Forelimb muscle (tissue), 1 donor: ENCODE measurements at places on chromosomes 2 and 18. TPM values are rescaled to one million over a fixed set of nuclear protein-coding genes. Genes with fewer than 3 reads are reported as not detected.

DNA sequence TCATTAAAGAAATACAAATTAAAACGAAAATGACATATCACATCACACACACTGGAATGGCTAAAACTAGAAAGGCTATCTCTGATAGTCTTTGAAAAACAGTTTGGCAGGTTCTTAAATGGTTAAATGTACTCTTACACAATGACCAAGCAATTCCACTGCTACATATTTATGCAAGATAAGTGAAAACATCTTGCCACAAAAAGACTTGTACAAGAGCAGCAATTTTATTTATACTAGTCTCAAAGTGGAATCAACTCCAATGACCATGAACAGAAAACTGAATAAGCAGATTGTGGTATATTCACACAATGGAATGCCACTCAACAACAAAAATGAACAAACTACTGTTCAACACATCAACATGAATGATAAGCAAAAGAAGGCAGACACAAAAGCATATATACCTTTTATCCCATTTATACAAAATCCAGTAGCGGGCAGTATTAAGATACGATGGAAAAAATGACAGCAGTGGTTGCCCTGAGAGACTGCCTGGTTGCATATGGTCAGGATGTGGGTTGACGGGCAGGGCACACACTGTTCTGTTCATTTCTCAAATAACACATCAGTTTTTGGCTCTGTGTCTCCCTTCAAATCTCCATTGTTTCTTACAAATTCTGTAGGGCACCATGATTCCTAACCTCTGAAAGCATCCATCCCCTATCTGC lies 25.4 kb downstream of the SP100 start:
- no peak for DNase-seq

MYCN gene
- 5.5 TPM for polyA plus RNA-seq

KCNK3 gene
- 1.6 TPM for polyA plus RNA-seq

GRCh38 chr2:140091926-140092325 lies 1311.7 kb upstream of the NXPH2 start:
- no peak for DNase-seq

GRCh38 chr2:212489719-212490346 lies 48.8 kb downstream of the ERBB4 start:
- DNase-seq: no peak

COL3A1 gene
- 5,317 TPM for polyA plus RNA-seq

ITGB6 gene
- polyA plus RNA-seq: 47.9 TPM

GRCh38 chr2:180033993-180034894 lies 27.1 kb upstream of the CWC22 start:
- no peak for DNase-seq

CDKL4 gene
- polyA plus RNA-seq: not detected

CRYGD gene
- polyA plus RNA-seq: not detected

TWIST2 gene
- polyA plus RNA-seq: 5.5 TPM

TXNL4A gene
- polyA plus RNA-seq: 82.3 TPM

STON1 gene
- 8.1 TPM for polyA plus RNA-seq

DCC gene
- 0.09 TPM for polyA plus RNA-seq

DNA sequence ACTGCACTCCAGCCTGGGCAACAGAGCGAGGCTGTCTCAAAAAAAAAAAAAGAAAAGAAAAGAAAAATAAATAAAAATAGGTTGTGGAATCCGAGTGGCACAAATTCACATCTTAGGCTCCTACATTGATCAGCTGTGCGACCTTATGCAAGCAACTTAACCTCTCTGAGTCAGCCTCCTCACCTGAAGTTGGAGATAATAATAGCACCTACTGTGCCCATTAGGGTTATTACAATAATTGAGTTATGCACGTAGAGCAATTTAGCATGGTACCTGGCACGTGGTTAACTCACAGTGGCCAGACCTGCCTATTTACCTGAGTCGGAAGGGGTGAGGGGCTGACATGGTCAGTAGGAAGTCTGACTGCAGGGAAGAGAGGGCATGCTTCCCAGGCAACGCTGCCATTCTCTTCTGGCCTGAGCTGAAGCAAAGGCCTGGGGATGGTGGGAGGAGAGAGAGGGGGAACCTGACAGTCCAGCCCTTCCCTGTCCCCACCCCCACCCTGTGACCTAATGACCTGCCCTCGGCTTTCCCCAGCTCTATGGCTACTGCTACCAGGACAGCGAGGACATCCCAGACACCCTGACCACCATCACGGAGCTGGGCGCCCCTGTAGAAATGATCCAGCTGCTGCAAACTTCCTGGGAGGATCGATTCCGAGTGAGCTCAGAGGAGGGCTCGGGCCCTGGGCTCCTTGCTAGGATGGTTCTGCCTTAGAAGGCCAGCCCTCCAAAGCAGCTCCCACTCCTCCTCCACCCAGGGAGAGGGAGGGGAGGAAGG lies 5.1 kb downstream of the PKDCC start:
- no peak for DNase-seq

- no peak for DNase-seq
These were observed 932.3 kb upstream of the ACVR2A start for GRCh38 chr2:146912536-146912935.

TET3 gene
- polyA plus RNA-seq: 9.0 TPM

ASAP2 gene
- 17.6 TPM for polyA plus RNA-seq

GRCh38 chr2:237626813-237627440 lies 460 bp upstream of the LRRFIP1 start:
- DNase-seq: no peak

- no peak for DNase-seq
These were observed 150.4 kb downstream of the MTX2 start for GRCh38 chr2:176419591-176420071.

GRCh38 chr2:234823877-234824376 lies 127.9 kb upstream of the SH3BP4 start:
- DNase-seq: peak; percentile 66

DNA sequence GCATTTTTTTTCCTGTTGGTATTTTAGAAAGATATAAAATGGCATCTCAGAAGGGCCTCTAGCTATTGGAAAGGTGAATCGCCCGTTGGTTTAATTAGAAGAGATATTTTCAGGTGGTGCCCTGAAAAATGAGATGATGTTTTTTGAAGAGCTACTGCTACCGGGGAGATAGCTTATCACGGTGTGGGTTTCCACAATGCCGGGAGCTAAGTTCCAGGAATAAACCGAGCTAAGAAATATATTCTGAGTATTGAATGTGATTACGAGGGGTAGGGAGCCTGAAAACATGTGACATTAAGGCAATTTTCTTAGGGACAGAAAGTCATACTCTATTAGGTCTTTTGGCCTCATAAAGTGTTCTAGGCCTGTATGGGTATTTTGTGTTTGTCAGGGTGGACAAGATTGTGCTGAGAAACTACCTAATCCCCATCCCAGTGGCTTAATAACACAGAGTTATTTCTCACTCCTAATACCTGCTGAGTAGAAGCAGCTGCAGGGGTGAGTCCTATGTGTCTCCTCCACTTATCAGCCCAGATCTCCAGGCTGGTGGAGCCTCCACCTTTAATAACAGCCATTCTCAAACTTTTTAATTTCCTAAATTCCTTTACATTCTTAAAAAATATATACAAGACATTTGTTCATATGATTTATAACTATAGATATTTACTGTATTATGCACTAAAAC lies 150.2 kb downstream of the LRRTM1 start:
- no peak for DNase-seq
